ENCODE measurements at places on chromosomes 5 and 9. TPM values are rescaled to one million over a fixed set of nuclear protein-coding genes. Genes with fewer than 3 reads are reported as not detected.

GRCh38 chr5:143121135-143121475 is 282.4 kb downstream of the NR3C1 start:
- DNase-seq = no peak

SLC25A2 gene
- total RNA-seq = not detected

SLC34A3 gene
- not detected for total RNA-seq

MGAT1 gene
- 77.0 TPM for total RNA-seq

- DNase-seq = no peak
These were observed 126.8 kb upstream of the STC2 start for GRCh38 chr5:173454736-173455598.

LCN1 gene
- not detected for total RNA-seq

HTR1A gene
- 3.8 TPM for total RNA-seq

GRCh38 chr9:2615497-2615896 is 6.1 kb upstream of the VLDLR start:
- DNase-seq = no peak

- no peak for DNase-seq
These were observed 3.3 kb downstream of the TMEM174 start for GRCh38 chr5:73176250-73176649.

DNA sequence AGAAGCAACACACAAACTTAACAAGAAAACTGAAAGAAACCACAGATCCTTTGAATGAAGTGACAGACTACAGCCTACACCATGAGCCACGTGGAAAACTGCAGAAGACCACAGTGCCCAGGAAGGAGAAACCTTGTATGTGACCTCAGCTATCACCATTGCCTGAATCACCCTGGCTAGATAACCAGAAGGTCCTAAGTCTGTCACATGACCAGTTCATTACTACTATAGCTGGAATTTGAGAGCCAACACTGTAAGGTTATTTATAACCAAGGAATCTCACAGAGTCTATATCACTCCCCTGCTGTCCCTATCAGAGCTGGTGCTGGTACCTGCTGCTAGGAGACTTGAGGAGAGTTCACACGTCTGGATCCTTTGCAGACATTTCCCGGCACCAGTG is 90.3 kb upstream of the FBXL17 start:
- no peak for DNase-seq

DNA sequence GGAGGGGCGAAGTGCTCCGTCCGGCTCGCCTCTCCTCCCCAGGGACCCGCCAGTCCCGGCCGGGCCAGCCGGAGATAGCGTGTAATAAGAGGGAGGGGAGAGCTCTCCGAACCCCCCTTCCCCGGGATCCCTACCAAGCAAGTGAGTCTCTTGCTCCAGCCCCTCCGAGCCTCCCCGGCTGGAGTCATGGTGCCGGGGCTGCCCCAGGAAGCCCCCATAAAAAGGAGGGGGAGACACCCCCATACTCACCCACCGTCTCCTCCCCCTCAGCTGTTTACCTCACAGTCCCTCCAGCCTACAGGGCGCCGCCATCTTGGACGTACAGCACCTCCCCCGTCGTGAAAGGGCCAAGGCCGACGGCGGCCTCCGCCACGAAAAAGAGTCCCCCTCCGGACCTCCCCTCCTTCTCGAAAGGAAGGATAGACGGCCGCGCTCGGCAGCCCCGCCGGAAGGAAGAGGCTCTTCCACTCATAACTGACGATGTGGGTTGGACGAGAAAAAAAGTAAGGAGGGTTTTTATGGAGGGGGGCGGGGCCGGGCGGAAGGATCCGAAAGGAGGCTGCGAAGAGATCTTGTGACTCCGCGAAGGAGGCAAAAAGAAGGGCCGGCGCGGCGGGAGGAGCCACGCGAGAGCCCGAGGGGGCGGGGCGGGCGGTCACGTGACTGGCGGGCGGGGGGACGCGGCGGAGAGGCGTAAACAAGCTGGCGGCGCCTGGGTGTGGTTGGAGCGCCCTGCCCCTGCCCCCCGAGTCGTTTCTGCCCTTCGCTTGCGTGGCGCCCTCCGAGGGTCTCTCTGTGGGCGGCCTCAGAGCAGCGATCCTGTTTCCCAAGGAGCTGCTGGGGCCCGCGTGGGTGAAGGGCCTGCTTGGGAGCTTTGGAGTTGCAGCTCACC is at the start of gene TSC1:
TSC1 (minus strand) TSS at position 323 of the 892 bp plus-strand sequence. CDS start 15,744 bp downstream, outside the sequence.
- DNase-seq = peak; percentile 75

RGMB gene
- total RNA-seq = 27.0 TPM

- no peak for DNase-seq
These were observed 23.7 kb upstream of the OTULINL start for GRCh38 chr5:14557791-14558415.

LMAN2 gene
- 119 TPM for total RNA-seq

PHF24 gene
- total RNA-seq = 0.35 TPM

ANKRD31 gene
- total RNA-seq = 0.27 TPM

GRCh38 chr5:21806271-21806670 is 1046.9 kb downstream of the CDH12 start:
- no peak for DNase-seq

DNA sequence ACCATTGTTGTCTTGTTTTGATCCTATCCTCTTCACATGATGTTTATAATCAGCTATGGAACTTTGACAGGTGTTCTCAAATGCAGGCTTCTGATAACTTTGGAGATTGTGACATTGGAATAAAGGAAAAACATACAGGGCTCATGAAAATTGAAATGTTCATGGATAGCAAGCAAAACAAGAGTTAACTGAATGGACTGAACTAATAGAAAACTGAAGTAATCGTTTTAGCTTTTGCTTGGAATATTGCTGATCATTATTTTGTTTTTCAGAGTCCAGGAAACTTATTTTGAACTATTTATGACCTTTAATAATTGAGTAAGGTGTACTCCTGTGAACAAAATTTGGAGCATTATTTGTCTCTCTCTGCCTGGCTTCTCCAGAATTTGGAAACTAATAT is 436.7 kb upstream of the CDH9 start:
- DNase-seq = no peak

GRCh38 chr5:20420991-20421595 is 433.1 kb upstream of the CDH18 start:
- no peak for DNase-seq

CTSL gene
- total RNA-seq = 34.4 TPM

- DNase-seq = no peak
These were observed 157.1 kb upstream of the GDNF start for GRCh38 chr5:37996918-37997317.

- no peak for DNase-seq
These were observed 6.2 kb downstream of the NR6A1 start for GRCh38 chr9:124764774-124765438.

GRCh38 chr5:142475102-142475513 is 150.3 kb upstream of the SPRY4 start:
- DNase-seq = peak; percentile 64

MSMP gene
- total RNA-seq = not detected

DNA sequence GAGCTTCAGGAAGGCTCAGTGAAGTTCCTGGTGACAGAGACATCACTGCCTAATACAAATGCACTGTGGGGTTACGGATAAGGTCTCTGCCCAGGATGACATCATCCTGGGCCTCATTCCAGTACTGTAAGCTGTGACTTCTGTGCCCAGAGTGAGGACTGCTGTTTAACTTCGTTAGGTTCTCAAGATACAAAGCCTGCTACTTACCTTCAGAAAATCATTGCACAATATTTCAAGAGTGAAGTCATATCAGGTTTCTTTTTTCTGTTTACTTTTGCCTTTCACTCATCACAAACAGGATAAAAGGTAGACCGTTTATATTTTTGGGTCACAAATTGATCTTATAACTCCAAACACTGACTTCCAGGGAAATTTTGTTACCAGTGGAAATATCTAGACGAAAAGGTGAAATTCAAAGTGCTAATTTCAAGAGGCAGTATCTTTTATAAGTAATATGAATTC is 241.2 kb downstream of the PIK3R1 start:
- DNase-seq = no peak

- no peak for DNase-seq
These were observed 18.4 kb upstream of the SLC9A3 start for GRCh38 chr5:542319-543311.

GRCh38 chr5:124599028-124599973 is 147.1 kb downstream of the ZNF608 start:
- DNase-seq = no peak

DNA sequence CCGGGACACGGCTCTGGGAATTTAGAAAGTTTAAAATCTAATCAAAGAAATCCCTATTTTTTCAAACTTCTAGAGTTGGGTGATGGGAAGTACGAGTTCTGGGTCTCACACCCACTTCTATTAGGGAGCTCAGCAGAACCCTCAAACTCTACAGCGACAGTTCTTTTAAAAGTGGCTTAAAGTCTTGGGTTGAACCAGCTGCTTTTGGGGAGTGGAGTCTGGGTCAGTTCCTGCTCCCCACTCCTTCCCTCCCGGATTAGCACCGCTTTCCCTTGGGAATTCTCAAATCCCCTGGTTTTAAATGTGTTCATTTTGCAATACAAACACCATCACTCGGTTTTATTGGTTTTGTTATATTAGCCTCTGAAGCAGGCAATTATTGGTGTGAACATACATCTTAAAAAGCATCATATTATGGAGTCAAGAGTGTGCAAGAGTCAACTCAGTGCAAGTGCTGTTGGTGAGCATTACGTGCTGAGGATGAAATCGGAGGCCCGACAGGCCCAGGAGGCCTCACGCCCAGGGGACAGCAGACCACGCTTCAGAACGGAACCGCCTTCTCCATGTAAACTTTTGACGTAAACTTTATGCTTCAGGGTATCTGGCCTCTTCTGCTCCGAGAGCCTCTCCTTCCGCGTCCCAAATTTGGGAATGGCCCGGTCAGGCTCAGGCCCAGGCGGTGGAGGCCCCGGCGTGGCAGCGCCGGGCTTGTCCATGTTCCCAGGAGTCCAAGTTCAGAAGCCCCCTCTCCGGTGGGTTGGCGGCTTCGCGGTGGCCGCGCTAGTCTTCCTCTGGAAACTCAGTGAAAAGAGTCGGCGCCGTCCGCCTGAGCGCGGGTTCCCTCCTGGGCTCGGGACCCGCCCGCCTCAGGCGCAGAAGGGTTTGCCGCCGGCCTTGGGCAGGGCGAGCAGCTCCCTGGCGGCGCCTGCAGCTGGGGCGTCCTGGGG is 5.3 kb downstream of the IRX4 start:
- no peak for DNase-seq

GRCh38 chr5:149616727-149617285 is 35.5 kb downstream of the ARHGEF37 start:
- DNase-seq = no peak

DNA sequence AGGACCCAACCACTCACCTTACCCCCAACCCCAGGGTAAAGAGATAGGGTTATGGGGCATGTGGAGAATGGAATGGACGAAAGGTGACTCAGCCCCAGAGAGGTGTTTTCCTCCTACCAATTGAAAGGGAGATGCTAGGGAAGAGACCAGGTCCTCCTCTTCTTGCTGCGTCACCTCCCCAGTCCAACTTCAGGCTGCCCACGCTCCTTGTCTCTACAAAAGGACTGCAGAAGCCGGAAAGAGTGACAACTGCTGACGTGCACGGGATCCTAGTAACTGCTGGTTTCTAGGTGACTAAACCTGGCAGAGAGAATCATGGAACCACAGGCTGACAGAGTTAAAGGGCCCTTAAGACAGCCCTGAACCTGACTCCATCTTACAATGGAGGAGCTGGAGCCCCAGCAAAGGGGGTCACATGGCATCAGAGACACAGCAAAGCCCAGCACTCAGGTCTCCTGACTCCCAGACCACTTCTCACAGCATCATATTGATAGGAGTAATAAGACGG is 2.2 kb downstream of the GPX3 start:
- no peak for DNase-seq

GRCh38 chr5:131533836-131534235 is 101.2 kb downstream of the RAPGEF6 start:
- DNase-seq = no peak

DNA sequence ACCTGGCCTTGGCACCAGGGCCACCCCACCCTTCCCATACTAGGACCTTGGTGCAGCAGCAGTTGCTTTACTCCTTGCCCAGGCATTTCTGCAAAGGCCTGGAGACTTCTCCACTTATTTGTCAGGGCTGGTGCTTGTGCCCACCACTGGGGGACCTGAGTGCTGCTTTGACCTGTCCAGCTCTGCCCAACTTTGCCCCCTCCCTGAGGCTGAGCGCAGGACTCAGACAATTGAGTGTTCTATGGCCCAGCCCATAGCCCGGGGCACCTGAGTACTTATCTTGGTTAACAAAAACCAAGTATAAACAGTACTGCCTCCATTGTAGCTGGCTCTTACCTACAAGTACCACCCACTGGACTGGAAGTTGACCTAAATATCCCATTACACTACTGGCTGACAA is 406.1 kb upstream of the CHD1 start:
- no peak for DNase-seq

FANCG gene
- 87.1 TPM for total RNA-seq

DNA sequence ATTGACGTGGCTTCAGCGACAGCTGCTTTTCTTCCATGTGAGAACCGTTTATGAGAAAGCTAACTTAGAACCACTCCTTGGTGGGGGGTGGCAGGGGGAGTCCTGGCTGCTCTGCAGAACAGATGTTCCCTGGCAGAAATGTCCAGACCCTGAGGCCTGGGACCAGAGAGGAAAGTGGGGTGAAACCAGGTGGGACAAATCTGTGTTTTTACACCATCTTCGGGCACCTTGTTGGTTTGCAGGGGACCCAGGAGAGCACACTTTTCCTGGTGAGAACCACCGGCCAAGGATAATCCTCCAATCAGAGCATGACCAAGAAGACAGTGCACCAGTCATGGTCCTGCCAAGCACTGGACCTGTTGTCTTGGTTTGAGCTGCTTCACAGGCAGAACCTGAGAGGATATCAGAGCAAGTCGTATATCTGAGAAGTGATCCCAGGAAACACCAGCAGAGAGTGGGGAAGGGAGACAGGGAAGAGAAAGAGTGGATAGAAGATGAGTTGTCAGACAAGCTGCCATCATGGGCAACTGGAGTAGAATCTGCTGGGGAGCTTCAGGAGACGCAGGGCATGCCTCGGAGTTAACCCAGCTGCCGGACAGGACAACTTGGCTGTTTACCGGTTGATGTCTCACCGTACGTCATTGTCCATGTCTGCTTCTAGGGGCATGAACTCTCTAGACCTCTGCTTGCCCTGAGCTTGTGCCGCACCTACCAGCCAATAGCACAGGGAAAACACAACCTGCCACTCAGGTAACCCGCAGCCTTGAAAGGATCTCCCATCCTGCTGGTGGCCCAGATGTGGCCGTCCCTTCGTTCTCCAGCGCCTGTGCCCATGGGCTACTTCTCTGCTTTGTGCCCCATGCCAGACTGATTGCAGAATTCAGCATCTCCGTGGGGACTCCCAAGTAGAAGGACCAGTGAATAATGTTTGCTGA is 178.4 kb upstream of the MVB12B start:
- DNase-seq = peak; percentile 28

CBY3 gene
- total RNA-seq = 1.4 TPM

GRCh38 chr5:74286734-74287695 is 353.5 kb downstream of the ENC1 start:
- no peak for DNase-seq

SLC4A9 gene
- 0.15 TPM for total RNA-seq
